ENCODE measurements at places on chromosomes 12 and 14.

- DNase-seq: no peak
Observed at GRCh38 chr12:108199106-108199505, 70.0 kb downstream of the WSCD2 start.

GRCh38 chr12:97520106-97520505, 57.5 kb downstream of the RMST start:
- no peak for DNase-seq

DNA sequence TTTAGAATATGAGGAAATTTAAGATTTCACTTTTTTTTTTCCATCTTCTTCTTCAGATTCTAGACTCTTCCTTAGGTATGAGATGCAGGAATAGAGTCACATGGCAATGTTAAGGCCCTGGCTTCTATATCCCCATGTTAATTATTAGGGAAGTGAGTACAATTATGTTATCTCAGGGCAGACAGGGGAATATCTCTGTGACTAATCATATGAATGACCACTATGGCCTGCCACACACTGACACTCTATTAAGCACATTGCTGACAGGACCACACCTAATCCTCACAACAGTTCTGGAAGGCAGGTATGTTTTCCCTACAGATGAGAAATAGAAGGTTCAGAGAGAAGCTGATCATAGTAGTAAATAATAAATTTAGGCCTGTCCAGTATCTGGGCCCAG, 69.4 kb upstream of the PTPRQ start:
- DNase-seq: no peak

GRCh38 chr12:2988494-2988893, 29.3 kb downstream of the TEAD4 start:
- DNase-seq: no peak

DNA sequence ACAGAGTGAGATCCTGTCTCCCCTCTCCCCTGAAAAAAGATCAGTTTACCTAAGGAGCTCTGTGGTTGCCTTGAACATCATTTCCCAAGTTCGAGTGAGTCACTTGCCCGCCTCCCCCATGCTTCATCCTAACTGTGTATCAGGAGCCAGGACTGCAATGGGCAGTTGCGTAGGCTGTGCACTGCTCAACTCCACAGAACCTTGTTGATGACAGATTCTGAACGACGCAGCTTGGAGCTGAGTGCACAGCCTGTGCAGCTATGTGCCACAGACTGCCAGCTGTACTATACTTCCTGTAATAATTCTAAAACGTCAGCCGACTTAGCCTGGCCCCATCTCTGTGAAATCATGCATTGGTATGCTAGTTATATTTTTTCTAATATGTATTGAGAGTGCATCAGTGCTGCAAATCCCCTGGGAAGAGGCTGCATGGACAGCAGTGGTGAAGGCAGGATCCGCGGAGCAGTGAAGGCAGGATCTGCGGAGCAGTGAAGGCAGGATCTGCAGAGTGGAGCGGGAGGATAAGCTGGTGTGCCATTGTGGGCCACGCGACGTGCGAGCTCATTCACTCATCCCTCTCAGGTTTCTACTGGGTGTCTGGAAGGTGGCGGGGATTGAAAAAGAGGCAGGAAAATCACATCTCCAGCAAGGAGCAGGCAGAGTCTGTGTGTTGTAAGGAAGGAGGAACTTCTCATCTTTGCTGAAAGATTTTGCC, 80.8 kb downstream of the GALNT9 start:
- no peak for DNase-seq

DNA sequence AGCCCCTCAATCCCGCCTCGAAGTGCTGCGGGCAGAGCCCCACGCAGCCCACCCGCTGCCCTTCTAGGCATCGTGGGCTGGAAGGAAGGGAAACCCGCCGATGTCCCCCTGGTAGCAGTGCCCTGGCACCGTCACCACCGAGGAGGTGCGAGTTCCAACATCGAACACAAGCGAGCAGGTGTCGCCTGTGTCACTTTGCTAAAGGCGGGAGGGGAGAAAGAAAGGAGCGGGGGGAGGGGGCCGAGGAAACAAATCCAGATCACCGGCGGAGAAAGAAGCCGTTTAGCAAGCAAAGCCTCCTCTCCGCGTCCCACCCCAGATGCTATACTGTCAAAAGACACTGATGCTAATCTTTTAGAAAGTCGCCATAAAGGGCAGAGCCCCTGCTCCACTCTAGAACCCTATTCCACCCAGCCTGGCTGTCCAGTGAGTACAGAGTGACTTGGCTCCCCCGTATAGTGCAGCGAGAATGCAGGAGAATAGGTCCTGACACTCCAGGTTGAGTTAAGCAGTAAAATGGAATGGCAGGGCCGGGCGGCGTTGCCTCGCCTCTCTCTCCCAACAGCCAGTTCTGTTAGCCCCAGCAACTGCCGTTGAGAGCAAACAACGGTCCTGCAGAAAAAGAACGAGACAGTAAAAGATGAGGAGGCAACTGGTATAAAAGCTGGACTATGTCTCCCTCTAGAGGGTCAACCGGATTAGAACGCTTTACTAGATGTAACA, 67.9 kb upstream of the USP15 start:
- peak; percentile 61 for DNase-seq

- no peak for DNase-seq
Observed at GRCh38 chr12:639988-640387, 23.3 kb downstream of the NINJ2 start.

GRCh38 chr14:21071225-21072030, 1.3 kb downstream of the ARHGEF40 start:
- peak; percentile 76 for DNase-seq

Measured in activated CD8-positive, alpha-beta T cell treated with anti-CD3 and anti-CD28 coated beads for 36 hours (primary cell).